ENCODE measurements at places on chromosomes 2 and 18. TPM values are rescaled to one million over a fixed set of nuclear protein-coding genes. Genes with fewer than 3 reads are reported as not detected.

GRCh38 chr18:51490860-51491259, 293.4 kb upstream of the MEX3C start:
- DNase-seq = no peak

DNA sequence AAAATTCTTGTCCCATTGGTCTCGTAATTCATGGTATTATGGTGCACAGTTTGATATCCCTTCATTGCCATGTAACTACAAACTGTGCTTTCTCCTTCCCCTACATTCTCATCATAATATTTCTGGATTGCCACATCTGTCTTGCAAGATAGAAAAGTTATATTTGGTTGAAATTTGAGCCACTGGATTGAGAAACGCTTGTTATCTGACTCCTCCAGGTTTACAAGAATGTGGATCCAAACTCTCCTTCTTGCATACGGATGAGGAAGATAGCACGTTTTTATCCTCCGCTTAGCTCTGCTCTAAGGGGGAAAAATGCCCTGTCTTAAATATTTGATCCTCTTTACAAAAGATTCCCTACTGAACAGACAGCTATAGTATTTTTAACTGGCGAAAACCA, 438.2 kb downstream of the TSN start:
- no peak for DNase-seq

Gene ALK
- total RNA-seq = 0.13 TPM

DNA sequence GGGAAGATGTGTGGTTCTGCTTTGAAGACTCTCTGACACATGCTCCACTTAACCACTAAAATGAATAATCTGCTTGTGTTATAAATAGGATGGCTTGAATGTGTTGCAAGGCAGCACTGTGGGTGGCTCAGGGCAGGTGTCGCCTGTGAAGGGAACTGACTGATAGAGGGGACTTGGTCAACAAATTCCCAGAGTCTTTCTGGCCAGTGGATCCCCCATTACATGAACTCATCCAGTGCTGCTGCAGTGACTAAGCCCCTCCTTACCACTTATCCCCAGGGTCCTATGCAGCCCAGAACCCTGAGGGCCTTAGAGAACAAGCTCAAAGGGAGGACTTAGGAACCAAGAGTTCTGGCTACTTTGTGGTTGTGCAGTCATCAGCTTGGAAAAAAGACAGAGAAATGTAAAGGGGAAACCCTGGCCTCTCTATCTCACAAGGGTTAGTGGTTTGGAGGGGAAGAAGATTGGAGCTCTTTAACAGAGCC, 226.2 kb upstream of the TNP1 start:
- peak; percentile 57 for DNase-seq

Gene POTEJ
- total RNA-seq = not detected

DNA sequence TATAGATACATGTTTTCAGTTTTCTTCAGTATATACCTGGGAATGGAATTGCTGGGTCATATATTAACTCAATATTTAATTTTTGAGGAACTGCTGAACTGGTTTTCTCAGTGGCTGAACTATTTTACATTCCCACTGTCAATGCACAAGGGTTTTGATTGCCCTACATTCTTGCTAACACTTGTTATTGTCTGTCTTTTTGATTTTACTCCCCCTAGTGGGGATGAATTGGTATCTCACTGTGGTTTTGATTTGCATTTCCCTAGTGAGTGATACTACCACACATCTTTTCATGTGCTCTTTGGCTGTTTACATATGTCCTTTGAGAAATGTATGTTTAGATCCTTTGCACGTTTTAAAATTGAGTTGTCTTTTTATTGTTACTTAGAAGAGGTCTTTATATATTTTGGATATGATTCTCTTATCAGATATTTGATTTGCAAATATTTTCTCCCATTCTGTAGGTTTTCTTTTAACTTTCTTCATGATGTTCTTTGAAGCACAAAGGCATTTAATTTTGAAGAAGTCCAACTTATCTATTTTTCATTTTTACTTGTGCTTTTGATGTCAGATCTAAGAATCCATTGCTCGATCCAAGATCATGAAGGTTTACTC, 36.2 kb downstream of the ASB1 start:
- DNase-seq = no peak

Data from aorta (tissue), 5 donors.